ENCODE measurements at places on chromosomes 6 and 20. TPM values are rescaled to one million over a fixed set of nuclear protein-coding genes. Genes with fewer than 3 reads are reported as not detected.
A peak's percentile ranks its signal among the peaks of the same experiment; 100 is the strongest.

The IRF4 gene
- total RNA-seq, result 129 TPM

The SAMD10 gene
- 12.7 TPM for total RNA-seq

The MCHR2 gene
- total RNA-seq, result not detected

The TRIM10 gene
- total RNA-seq, result not detected

The AFG1L gene
- total RNA-seq, result 14.2 TPM

The CGA gene
- total RNA-seq, result not detected

DNA sequence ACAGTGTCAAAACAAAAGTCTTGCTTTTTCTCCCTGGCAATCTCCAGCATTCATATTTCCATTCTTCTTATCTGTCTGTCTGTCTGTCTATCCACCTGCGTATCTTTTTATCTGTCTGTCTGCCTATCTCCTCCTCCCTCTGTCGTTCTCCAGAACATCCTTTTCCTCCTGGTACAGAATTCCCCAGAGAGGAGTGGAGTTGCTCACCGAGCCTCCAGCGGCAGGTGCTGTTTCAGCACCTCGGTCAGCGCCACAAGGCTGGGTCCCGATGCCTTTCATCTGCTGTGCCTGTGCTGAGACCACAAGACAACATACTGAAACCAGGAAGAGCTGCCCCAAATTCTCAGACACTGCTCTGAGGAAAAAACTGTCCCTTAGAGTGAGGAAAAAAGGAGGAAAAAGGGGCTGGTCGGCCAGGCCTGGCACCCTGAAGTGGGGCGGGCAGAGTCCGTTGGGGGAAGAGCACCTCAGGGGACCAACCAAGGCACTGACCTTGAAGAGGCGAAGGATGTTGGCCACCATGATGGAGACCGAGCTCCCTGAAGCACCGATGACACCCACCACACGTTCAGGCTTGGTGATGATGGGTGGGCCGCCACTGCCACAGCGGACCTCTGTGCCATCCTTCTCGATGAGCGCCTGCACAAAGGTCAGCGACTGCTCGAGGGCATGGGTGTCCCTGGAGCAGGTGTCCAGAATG is 13.3 kb downstream of the GRM4 start:
- H3K4me3 ChIP-seq, result no peak overlapping the region
- no peak for DNase-seq
- H3K4me1 ChIP-seq, result no peaks in the 10 kb centered on the region
- H3K27ac ChIP-seq, result no peak overlapping the region

GRCh38 chr20:61044499-61044898 is 207.6 kb upstream of the CDH4 start:
- DNase-seq, result no peak
- H3K27ac ChIP-seq, result no peak overlapping the region
- H3K4me1 ChIP-seq, result no peaks in the 10 kb centered on the region
- H3K36me3 ChIP-seq, result no peaks in the 10 kb centered on the region
- H3K27me3 ChIP-seq, result no peaks in the 10 kb centered on the region
- H3K4me3 ChIP-seq, result no peak overlapping the region

DNA sequence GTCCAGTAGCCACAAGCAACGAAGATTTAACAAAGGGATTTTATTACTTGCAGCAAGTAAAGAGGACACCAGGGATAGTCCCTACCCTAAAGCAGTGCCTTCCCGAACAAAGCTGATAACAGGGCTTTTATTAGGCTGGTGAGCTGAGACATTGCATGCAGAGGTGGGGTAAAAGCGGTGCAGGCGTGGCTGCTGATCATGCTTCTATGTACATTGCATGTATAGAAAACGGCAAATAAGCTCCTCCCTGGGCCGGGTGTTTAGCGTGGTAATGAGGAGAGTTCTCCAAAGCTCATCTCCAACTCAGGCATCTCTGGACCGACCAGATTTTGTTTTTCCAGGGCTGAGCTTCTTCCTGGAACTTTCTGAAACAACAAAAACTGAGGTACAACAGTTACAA is 83.5 kb upstream of the CDH4 start:
- H3K36me3 ChIP-seq, result no peaks in the 10 kb centered on the region
- no peaks in the 10 kb centered on the region for H3K4me1 ChIP-seq
- DNase-seq, result no peak

DNA sequence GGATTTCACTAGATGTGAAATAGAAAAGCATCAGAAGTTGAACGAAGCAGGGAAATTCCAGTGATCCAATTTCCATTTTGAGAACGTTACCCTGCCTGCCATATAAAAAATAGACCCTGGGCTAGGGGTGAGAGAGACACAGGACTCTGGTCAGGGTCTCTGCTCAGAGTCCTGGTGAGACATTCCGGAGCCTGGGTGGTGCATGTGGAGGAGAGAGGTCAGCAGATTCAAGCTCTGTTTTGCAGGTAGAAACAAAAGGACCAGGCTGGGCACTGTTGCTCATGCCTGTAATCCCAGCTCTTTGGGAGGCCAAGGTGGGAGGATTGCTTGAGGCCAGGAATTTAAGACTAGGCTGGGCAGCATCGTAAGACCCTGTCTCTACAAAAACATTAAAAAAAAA is 17.9 kb downstream of the PKIG start:
- no peak for DNase-seq
- H3K36me3 ChIP-seq, result peaks cover 44% of the 10 kb centered on the region
- H3K4me1 ChIP-seq, result peaks cover 87% of the 10 kb centered on the region
- no peak overlapping the region for H3K4me3 ChIP-seq

GRCh38 chr6:167827583-167828324 is 1.0 kb downstream of the AFDN start:
- H3K4me3 ChIP-seq, result peak overlapping the region; percentile 26
- peaks cover 23% of the 10 kb centered on the region for H3K4me1 ChIP-seq

GRCh38 chr6:39215640-39216158 is 13.6 kb downstream of the KCNK5 start:
- no peaks in the 10 kb centered on the region for H3K27me3 ChIP-seq
- H3K4me1 ChIP-seq, result no peaks in the 10 kb centered on the region
- no peaks in the 10 kb centered on the region for H3K36me3 ChIP-seq
- H3K4me3 ChIP-seq, result no peak overlapping the region

DNA sequence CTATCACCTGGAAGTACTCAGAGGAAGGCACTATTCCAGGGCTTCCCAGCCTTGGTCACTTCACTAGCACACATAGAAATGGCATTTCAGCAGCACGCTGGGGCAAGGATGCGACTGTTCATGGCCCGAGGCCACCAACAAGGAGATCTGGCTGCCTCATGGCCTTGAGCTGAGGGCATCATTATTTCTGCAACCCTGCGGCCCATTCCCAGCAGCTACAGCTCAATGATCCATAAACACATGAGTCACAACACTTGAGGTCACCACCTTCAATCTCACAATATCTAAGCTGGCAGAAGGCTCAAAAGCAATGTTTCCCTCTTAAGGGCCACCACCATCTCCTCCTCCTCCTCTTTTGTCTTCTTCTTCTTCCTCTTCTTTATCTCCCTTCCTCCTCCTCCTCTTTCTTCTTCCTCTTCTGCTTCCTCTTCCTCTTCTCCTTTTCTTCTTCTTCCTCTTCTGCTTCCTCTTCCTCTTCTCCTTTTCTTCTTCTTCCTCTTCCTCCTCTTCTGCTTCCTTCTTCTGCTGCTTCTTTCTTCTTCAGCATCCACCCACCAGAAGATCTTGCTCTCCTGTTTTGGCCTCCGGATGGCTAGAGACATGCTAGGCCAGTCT is 382.9 kb upstream of the CNR1 start:
- H3K27ac ChIP-seq, result peak overlapping the region; percentile 68
- H3K4me1 ChIP-seq, result peaks cover 6% of the 10 kb centered on the region
- H3K4me3 ChIP-seq, result no peak overlapping the region
- no peaks in the 10 kb centered on the region for H3K27me3 ChIP-seq
- H3K36me3 ChIP-seq, result no peaks in the 10 kb centered on the region

- H3K4me3 ChIP-seq, result no peak overlapping the region
- peaks cover 5% of the 10 kb centered on the region for H3K4me1 ChIP-seq
- DNase-seq, result no peak
- no peaks in the 10 kb centered on the region for H3K27me3 ChIP-seq
- no peaks in the 10 kb centered on the region for H3K36me3 ChIP-seq
These were observed 2.0 kb upstream of the CAPN11 start for GRCh38 chr6:44156494-44157151.

DNA sequence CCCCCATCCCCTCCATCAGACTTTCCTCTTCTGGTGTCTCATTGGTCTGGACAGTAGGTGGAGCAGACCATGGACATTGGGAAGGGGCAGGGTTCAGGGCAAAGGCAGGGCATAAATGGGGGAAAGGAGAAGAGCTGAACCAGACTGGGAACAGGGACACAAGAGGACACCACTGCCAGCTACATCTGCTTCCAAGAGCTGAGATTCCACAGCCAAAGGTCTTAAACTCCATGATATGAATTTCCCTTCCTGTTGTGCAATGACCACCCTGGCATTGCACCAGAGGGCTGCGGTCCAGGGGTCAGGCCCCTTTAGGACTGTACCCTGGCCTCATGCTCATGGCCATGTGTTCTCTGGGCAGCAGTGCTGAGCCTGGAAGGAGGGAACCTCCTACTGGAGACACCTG is 137.9 kb downstream of the MAFB start:
- no peak overlapping the region for H3K27ac ChIP-seq
- H3K4me3 ChIP-seq, result no peak overlapping the region
- no peaks in the 10 kb centered on the region for H3K27me3 ChIP-seq
- H3K4me1 ChIP-seq, result no peaks in the 10 kb centered on the region
- H3K36me3 ChIP-seq, result no peaks in the 10 kb centered on the region
- DNase-seq, result no peak

GRCh38 chr20:35394271-35394670 is 17.5 kb downstream of the UQCC1 start:
- DNase-seq, result no peak
- H3K36me3 ChIP-seq, result peaks cover 23% of the 10 kb centered on the region
- no peak overlapping the region for H3K4me3 ChIP-seq
- H3K27ac ChIP-seq, result no peak overlapping the region
- H3K27me3 ChIP-seq, result no peaks in the 10 kb centered on the region
- H3K4me1 ChIP-seq, result no peaks in the 10 kb centered on the region

GRCh38 chr6:11748591-11749210 is 29.9 kb downstream of the ADTRP start:
- no peak overlapping the region for H3K4me3 ChIP-seq
- no peaks in the 10 kb centered on the region for H3K4me1 ChIP-seq
- H3K27ac ChIP-seq, result no peak overlapping the region
- H3K36me3 ChIP-seq, result no peaks in the 10 kb centered on the region

DNA sequence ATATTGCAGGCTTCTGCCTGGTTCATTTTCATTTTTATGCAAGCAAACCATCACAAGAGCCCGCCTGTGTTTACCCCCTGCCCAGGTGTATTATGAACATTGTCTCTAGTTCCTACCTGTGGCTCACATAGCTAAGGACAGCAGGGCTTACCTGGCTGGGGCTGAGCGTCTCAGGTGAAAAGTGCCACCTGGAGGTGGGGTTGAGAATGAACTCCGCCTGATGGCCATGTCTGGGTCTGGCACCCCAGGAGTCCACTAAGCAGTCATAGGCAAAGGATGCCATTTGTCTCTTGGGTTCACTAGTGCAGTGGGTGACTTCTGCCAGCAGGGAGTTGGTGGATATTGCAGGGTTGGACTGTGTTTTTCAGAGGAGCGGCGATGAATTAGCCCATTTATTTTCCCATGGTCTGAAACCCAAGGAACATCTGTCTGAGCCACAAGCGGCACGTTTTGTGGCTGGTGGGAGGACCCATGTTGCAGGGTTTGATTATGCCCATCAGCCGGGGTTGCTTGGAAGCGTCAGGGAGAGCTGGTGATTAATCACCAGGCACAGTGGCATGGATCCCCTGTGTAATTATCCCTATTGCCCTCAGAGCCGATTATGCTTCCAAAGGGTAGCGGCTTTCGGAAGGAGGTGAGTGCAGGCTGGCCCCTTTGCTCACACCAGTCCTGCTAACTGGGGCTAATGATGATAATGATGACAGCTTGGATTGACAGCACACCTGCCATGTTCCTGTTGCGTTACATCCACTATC is 92.1 kb downstream of the CDH26 start:
- H3K27me3 ChIP-seq, result peaks cover 6% of the 10 kb centered on the region
- H3K4me3 ChIP-seq, result no peak overlapping the region
- H3K4me1 ChIP-seq, result peaks cover 2% of the 10 kb centered on the region
- no peak overlapping the region for H3K27ac ChIP-seq
- no peaks in the 10 kb centered on the region for H3K36me3 ChIP-seq

GRCh38 chr20:41304424-41305079 is 13.0 kb downstream of the ZHX3 start:
- no peak overlapping the region for H3K4me3 ChIP-seq
- no peaks in the 10 kb centered on the region for H3K27me3 ChIP-seq
- H3K4me1 ChIP-seq, result peaks cover 19% of the 10 kb centered on the region
- no peak for DNase-seq
- H3K36me3 ChIP-seq, result no peaks in the 10 kb centered on the region
- no peak overlapping the region for H3K27ac ChIP-seq

GRCh38 chr6:35665573-35665972 is 23.1 kb downstream of the FKBP5 start:
- H3K4me3 ChIP-seq, result no peak overlapping the region
- no peaks in the 10 kb centered on the region for H3K27me3 ChIP-seq
- peaks cover 42% of the 10 kb centered on the region for H3K4me1 ChIP-seq
- no peak overlapping the region for H3K27ac ChIP-seq
- no peaks in the 10 kb centered on the region for H3K36me3 ChIP-seq
- DNase-seq, result no peak

DNA sequence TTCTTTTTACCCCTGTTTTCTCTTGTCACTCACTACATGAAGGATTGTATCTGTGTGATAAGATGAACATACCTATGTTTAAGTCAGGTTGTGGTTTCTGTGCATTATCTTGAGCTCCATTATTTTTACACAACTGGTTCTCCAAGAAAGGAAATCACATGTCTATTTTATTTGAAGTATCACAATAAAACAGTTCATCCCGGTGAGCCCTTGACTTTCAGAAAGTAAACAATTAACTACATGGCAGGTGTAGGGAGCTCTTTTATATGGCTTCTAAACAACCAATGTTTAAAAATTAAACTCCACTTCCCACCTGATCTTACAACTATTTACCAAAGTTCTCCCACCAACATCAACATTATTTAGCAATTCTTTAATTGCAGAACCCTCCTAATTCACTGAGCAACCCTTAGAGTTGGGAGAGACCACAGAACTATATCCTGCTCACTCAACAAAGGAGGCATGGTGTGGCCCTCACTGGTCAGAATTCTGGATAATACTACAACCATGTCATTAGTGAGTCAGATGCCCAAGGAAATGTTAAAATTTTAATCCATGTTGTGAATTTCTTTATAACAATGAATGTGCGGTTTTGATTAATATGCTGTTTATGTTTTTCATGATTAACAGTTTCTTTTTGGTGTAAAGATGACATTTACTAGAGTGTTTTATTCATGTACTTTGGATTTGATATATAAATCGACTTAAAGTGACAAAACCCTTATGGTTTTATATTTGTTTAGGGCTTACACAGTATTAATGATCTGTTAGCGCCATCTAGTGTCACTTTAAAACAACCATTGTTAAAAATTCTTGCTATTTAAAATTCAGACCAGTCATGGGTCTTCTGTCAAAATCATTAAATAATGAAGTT is 50.0 kb upstream of the SCGN start:
- DNase-seq, result peak; percentile 62
- H3K36me3 ChIP-seq, result no peaks in the 10 kb centered on the region
- no peak overlapping the region for H3K27ac ChIP-seq
- no peaks in the 10 kb centered on the region for H3K27me3 ChIP-seq

GRCh38 chr20:25042531-25043498 is 15.1 kb downstream of the ACSS1 start:
- peak; percentile 85 for DNase-seq
- peaks cover 62% of the 10 kb centered on the region for H3K4me1 ChIP-seq
- H3K27me3 ChIP-seq, result no peaks in the 10 kb centered on the region
- H3K27ac ChIP-seq, result peak overlapping the region; percentile 93

GRCh38 chr6:35170891-35171290 is 29.8 kb upstream of the TCP11 start:
- H3K4me1 ChIP-seq, result no peaks in the 10 kb centered on the region
